ENCODE measurements at places on chromosomes 12 and 14. TPM values are rescaled to one million over a fixed set of nuclear protein-coding genes. Genes with fewer than 3 reads are reported as not detected.

Gene ACACB
- total RNA-seq = 23.4 TPM

Gene TGM1
- total RNA-seq = 3.6 TPM

Gene HEBP1
- 4.6 TPM for total RNA-seq

Gene CDCA3
- 0.92 TPM for total RNA-seq

Gene HAL
- 0.95 TPM for total RNA-seq

Gene WSCD2
- not detected for total RNA-seq

Gene MUCL1
- not detected for total RNA-seq

Gene PAX9
- total RNA-seq = not detected

Gene L2HGDH
- total RNA-seq = 3.0 TPM

Measured in CD8-positive, alpha-beta T cell (primary cell).